ENCODE measurements at places on chromosomes 16 and 17.

DNA sequence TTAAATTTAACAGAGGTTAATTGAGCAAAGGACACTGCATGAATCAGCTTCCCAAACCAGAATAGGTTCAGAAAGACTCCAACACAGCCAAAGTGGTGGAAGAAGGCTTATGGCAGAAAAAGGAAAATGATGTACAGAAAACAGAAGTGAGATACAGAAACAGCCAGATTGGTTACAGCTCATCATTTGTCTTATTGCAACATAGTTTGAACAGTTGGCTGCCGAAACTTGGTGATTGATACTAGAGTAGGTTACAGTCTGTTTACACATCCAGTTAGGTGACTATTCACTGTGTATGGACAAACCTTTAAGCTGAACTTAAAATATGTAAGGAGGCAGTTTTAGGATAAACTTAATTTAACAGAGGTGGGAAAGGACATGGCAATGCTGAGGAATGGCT is 18.3 kb downstream of the TMEM100 start:
- H3K4me1 ChIP-seq = no peaks in the 10 kb centered on the region
- no peak for DNase-seq
- no peak overlapping the region for H3K4me3 ChIP-seq
- H3K27ac ChIP-seq = no peak overlapping the region
- H3K36me3 ChIP-seq = no peaks in the 10 kb centered on the region

DNA sequence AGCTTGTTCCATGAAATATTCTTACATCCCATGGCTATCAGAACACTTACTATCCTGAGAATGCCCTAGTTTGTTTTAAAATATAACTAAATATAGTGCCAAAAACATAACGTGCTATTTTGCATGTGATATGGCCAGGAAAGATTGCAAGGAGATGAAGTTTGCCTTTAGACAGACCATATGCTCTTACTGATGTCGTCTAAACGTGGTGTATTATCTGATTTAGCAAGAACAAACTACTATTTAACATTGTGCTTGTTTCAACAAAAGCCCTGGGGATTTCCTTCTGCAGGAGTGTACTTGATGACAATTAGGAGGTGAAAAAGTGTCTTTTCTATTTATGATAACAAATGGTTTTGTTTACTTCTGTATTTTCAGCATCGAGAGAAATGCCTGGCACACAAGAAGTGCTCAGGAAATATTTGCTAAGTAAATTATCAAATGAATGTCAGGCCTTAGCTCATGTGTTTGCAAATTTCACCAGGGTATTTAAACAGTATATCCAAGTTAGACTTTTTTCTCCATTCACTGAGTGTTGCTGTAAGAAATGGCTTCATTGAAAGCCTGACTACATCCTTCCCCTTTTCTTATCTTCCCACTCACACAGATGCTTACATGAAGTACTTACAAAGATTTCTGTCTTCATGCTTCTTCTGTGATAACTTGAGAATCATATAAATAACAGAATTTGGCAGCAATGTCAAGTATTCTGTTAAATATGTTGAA is 1033.6 kb downstream of the CDH8 start:
- DNase-seq = no peak
- no peaks in the 10 kb centered on the region for H3K36me3 ChIP-seq
- peaks cover 10% of the 10 kb centered on the region for H3K4me1 ChIP-seq
- H3K4me3 ChIP-seq = no peak overlapping the region
- H3K27ac ChIP-seq = no peak overlapping the region

DNA sequence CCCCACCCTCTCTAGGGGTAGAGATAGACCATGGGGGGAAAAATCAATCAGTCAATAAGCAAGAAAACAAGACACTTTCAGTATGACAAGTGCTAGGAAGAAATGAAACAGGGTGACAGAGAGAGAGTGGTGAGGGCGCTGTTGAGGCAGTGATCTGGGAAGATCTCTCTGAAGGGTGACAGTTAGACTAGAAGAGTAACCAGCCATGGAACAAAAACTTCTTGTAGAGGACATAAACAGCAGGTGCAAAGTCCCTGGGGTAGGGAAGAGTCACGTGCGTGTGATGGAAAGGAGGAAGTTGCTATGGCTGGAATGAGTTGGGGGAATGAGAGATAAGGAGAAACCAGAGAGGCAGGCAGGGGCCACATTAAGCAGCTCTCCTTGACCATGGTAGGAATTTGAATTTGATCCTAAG is 16.8 kb upstream of the EMP2 start:
- no peak overlapping the region for H3K4me3 ChIP-seq
- DNase-seq = no peak
- no peaks in the 10 kb centered on the region for H3K36me3 ChIP-seq
- no peaks in the 10 kb centered on the region for H3K4me1 ChIP-seq

GRCh38 chr17:10327640-10328039 is 45.2 kb downstream of the MYH13 start:
- no peaks in the 10 kb centered on the region for H3K36me3 ChIP-seq
- H3K27me3 ChIP-seq = no peaks in the 10 kb centered on the region

GRCh38 chr17:44398692-44399691 is 9.5 kb upstream of the ITGA2B start:
- no peak overlapping the region for H3K4me3 ChIP-seq
- no peak overlapping the region for H3K27ac ChIP-seq
- H3K36me3 ChIP-seq = peaks cover 37% of the 10 kb centered on the region
- no peaks in the 10 kb centered on the region for H3K4me1 ChIP-seq
- DNase-seq = no peak

- H3K36me3 ChIP-seq = peaks cover 22% of the 10 kb centered on the region
- no peaks in the 10 kb centered on the region for H3K27me3 ChIP-seq
- H3K4me1 ChIP-seq = no peaks in the 10 kb centered on the region
- DNase-seq = no peak
- H3K27ac ChIP-seq = no peak overlapping the region
These were observed 14.1 kb downstream of the MFSD11 start for GRCh38 chr17:76752006-76752405.

DNA sequence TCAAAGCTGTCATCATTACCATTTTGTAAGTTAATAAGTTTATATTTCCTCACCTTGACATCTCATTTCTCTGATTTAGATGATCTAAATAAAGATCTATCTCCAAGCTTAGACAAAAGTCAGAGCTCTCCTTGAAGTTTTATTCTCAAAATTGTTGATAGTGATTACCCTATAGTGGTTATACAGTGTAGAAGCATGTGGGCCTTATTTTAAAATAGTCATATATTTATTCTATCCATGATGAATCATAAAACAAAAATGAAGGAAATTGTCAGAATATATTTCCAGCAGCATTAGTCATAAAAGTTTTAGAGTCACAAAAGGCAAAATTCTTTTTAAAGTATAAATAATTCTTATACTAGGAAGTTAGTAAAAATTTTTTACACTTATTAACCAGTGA is 49.0 kb downstream of the RHOT1 start:
- H3K36me3 ChIP-seq = peaks cover 21% of the 10 kb centered on the region

GRCh38 chr16:85872734-85873133 is 26.2 kb upstream of the IRF8 start:
- no peak for DNase-seq
- no peak overlapping the region for H3K4me3 ChIP-seq
- no peaks in the 10 kb centered on the region for H3K36me3 ChIP-seq
- H3K27ac ChIP-seq = no peak overlapping the region

DNA sequence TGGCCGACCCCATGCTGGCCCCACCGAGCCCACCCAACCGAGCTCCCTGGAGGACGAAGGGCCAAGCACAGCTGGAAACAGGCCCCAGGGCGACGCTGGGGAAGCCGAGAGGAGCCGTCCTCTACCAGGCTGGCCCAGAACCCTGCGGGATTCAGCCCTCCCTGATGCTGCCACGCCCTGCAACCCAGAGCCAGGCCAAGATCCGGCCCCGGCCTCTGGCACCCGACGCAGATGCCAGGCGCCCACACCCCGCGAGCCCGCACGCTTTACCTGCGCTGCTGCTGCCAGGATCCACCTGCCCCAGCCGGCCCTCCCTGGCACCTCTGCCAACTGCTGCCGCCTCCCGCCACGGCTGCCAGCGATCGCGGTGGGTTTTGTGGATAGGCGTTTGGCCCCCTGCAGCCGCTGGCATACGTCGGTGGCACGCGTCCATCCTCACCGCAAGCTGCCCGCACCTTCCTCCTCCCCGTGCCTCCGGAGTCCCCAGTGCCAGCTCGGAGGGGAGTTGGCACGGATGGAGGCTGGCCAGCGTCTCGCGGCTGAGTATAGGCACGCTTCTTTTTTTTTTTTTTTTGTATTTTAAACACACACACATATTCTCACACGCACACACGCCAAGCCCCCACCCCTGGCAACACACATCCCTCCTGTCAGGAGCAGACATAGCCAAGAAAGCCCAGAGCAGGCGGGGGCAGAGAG is 41.3 kb upstream of the ACSF3 start:
- no peak overlapping the region for H3K27ac ChIP-seq
- no peaks in the 10 kb centered on the region for H3K27me3 ChIP-seq
- H3K4me1 ChIP-seq = no peaks in the 10 kb centered on the region
- H3K36me3 ChIP-seq = no peaks in the 10 kb centered on the region
- DNase-seq = no peak
- H3K4me3 ChIP-seq = peak overlapping the region; percentile 35

DNA sequence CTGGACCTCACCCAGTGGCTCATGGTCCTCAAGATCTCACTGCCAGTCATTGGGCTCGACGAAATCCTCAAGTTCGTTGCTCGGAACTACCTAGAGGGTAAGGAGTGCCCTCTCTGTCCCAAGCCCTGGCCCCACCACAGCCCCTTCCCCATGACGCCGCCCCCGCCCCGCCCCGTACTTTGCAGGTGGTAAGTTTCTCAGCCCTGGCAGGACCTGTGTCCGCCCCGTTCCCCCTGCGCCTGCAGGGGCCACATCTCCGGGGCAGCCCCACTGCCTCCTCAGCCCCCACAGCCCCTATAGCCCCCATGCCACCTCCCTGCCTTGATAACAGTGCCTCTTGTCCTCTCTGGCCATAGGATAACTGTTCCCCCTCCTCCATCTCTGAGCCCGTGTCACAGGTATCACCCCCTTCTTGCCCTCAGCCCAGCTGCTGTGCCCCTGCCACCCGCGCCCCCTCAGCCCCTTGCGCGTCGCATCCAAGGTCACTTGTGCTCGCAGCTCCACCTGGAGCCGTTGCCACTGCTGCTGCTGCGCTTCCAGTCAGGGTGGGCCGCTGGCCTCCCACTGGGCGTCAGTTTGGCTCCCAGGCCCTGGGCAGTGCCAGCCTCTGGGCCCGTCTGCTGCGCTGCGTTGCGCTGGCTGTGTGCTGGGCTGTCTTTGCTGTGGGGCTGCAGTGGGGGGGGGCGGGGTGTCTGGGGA is 21.5 kb downstream of the RABEP2 start:
- no peaks in the 10 kb centered on the region for H3K4me1 ChIP-seq
- no peak overlapping the region for H3K4me3 ChIP-seq
- H3K36me3 ChIP-seq = peaks cover 5% of the 10 kb centered on the region

DNA sequence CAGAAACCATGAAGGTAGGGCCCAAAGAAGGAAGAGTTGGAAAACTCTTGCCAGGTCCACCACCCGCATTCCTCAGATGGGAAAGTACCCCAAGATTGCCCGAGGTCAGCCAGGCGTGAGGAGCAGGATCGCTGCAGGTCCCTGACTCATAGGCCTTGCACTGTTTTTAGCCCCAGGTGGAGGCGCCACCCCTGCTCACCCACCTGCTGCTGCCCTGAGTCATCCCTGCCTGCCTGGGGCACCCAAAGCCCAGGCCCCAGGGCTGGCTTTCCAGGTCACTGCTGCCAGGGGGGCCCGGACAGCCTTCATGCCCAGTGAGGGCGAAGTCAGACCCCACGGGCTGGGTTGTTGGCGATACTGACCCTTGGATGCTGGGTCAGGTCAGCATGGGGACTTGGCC is 100.9 kb downstream of the AMFR start:
- no peaks in the 10 kb centered on the region for H3K36me3 ChIP-seq
- H3K4me3 ChIP-seq = no peak overlapping the region
- H3K27ac ChIP-seq = no peak overlapping the region
- DNase-seq = no peak

GRCh38 chr17:82907797-82908542 is 68.1 kb upstream of the ZNF750 start:
- H3K4me1 ChIP-seq = no peaks in the 10 kb centered on the region
- H3K4me3 ChIP-seq = no peak overlapping the region
- H3K27me3 ChIP-seq = no peaks in the 10 kb centered on the region
- DNase-seq = no peak

- H3K4me3 ChIP-seq = no peak overlapping the region
- H3K27me3 ChIP-seq = no peaks in the 10 kb centered on the region
- no peaks in the 10 kb centered on the region for H3K4me1 ChIP-seq
- no peak for DNase-seq
- H3K27ac ChIP-seq = no peak overlapping the region
- no peaks in the 10 kb centered on the region for H3K36me3 ChIP-seq
These were observed 7.3 kb upstream of the GAS7 start for GRCh38 chr17:10205549-10206185.

DNA sequence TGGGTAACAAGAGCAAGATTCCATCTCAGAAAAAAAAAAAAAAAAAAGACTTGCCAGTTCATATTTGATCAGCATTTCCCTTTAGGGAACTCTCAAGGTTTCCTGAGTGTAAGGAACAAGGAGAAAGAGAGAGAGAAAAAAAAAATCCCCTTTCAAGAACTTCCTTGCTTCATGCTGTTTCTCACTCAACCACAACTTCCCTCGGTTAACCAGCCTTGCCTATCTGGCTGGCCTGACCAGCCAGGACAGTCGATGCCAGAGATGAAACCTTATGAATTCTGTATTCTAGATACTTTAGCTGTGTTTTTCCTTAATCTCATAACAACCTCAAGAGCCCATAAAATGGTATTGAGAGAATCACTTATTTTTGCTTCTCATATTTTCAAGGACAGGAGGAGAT is 2.6 kb upstream of the N4BP1 start:
- H3K4me3 ChIP-seq = no peak overlapping the region
- no peaks in the 10 kb centered on the region for H3K27me3 ChIP-seq
- H3K36me3 ChIP-seq = no peaks in the 10 kb centered on the region
- peaks cover 20% of the 10 kb centered on the region for H3K4me1 ChIP-seq
- H3K27ac ChIP-seq = no peak overlapping the region

- H3K36me3 ChIP-seq = no peaks in the 10 kb centered on the region
- H3K27me3 ChIP-seq = no peaks in the 10 kb centered on the region
- DNase-seq = no peak
- peaks cover 22% of the 10 kb centered on the region for H3K4me1 ChIP-seq
These were observed 126.3 kb downstream of the ZFHX3 start for GRCh38 chr16:72921620-72922019.

DNA sequence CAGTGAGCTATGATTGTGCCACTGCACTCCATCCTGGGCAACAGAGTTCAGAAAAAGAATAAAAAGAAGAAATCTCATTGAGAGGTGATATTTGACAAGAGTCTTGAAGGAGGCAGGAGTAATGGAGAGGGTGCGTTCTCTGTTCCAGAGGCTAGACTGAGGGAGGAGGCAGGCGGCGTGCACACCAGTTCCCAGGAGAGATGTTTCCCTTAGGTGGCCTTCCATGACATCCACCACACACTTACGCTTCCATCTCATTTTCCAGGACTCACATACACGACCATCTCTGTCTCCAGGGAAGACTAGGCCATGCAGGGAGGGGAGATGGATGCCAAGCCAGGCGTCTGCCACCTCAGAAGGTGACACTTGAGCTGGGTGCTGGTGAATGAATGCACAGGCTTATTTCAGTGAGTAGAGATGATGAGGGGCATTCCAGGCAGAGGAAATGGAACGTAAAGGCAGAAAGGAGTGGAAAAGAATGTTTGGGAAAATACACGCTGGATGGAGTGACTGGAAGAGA is 25.3 kb upstream of the N4BP1 start:
- no peaks in the 10 kb centered on the region for H3K36me3 ChIP-seq
- no peak overlapping the region for H3K4me3 ChIP-seq
- no peak overlapping the region for H3K27ac ChIP-seq
- no peaks in the 10 kb centered on the region for H3K27me3 ChIP-seq
- no peak for DNase-seq

GRCh38 chr16:51759329-51759728 is 608.3 kb upstream of the SALL1 start:
- no peaks in the 10 kb centered on the region for H3K4me1 ChIP-seq
- no peaks in the 10 kb centered on the region for H3K27me3 ChIP-seq
- H3K27ac ChIP-seq = no peak overlapping the region
- H3K4me3 ChIP-seq = no peak overlapping the region
- DNase-seq = no peak
